ENCODE measurements at places on chromosomes 5 and 9.
A peak's percentile ranks its signal among the peaks of the same experiment; 100 is the strongest.

DNA sequence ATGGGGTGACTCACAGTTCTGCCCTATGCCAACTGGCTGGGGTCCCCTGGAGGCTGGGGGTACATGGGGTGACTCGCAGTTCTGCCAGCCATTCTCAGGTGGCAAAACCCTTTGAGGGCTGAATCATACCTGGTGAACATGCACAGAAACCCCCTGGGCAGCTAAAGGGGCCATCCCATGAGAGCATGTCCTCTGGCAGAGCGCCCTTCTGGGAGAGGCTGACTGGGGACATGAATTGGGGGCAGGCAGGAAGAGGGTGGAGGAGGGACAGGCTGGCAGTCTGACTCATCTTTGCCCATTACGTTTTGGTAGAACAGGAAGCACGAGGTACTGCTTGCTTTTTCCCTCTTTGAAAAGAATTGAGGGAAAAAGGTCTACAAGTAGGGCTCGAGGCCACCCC lies 16.7 kb downstream of the TRAF1 start:
- DNase-seq, result peak; percentile 66

DNA sequence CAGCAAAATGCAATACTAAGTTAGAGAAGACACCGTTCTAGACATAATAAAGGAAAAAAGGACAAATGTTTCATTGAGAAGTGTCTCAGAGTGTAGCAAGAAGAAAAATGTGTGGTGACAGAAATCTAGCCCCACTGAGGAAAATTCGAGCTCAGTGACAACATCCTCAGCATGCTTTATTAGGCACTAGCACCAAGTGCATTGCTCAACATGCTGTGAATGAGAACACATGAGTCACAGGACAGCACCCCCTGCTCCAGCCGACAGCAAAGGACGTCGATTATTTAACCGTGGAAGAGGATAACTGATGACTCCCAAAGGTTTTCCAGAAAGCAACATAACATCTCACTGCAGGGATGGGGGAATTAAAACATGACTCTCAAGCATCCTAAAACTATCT lies 182.7 kb downstream of the GNAQ start:
- no peak for DNase-seq

GRCh38 chr9:135797507-135798262 lies 95.7 kb downstream of the KCNT1 start:
- DNase-seq, result no peak

GRCh38 chr5:176743136-176743861 lies 67.1 kb upstream of the UNC5A start:
- DNase-seq, result no peak

DNA sequence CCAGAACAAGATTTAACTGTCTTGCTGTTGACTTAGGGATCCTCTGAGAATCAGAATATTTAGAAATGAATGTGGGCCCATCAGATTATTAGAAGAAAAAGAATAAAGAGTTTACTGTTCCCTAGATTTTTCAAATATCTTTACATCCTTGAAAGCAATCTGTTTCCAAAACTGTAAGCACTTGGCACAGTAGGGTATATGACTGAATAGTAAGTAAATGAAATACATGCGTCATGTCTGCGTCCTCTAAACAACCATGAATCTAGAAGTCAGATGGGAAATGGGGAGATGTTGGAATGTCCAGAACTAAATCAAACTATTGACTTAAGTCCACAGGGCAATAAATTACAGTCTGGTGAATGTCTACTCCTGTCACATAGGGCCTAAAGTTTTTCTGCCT lies 26.1 kb downstream of the TTC23L start:
- DNase-seq, result no peak

DNA sequence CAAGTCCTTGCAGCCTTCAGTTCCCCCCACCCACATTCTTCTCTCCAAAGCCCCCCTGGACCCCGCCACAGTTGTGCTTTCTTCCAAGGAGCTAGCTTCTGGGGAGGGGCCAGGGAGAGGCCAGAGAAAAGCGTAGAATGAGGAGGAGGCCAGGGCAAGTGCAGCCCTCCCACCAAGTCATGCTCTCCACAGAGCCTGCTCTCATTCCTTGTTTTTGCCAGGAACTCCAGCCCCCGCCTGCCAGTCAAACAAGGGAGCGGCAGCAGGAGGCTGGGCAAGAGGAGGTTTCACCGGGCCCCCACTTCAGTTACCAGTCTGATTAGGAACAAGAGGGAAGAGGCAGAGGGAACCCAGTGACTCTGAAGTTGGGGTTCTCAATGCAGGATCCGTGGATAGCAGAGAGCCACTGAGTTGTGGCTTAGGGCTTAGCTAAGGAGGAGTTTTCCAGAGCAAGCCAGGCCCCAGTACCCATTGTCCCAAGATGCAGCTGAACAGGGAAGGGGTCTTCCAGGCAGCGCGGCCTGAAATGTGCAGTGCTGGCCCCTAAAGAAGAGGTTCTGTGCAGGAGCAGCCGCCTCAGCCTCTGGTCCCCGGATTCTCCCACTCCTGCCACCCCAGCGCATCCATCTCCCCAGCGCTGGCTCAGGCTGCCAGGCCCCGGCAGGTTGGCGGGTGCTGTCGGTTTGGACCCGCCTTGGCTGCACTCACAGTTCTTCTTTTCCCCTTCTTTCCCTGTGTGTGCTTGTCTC lies 120.6 kb downstream of the DAB2IP start:
- DNase-seq, result no peak

DNA sequence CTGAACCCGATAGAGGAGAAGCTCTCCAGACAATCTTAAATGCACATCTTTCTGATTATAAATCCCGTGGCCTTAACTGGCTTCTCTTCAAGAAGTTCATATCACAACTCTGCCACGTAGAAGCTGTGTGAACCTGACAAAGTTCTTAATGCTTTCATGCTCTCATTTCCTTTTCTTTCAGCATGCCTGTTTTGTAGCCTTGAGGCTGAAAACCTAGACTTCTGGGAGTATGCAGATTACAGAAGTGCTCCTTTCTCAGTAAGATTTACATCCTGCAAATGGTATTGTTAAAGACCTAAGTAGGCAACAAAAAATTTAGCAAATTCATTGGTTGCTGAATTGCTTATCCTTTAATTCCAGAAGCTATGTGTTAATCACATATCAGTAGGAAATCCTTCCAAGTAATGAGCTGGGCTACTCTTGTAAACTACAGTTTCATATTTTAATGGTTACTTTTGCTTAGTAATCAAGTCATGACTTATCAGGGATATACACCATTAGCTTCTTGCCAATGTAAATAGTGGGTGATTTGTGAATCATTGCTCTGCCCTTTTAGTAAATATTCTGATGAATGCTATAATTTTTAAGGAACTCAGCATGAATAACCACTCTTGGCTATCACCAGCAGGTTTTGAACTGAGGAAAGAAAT lies 334.7 kb downstream of the FBXL7 start:
- no peak for DNase-seq

- DNase-seq, result no peak
These were observed 191.8 kb downstream of the ESM1 start for GRCh38 chr5:54793468-54794134.

GRCh38 chr5:179680780-179681401 lies at the start of gene CBY3:
Gene CBY3, minus strand, starts transcription at chr5:179681034. Its CDS starts 116 bp downstream, at chr5:179680918.
- DNase-seq, result no peak

DNA sequence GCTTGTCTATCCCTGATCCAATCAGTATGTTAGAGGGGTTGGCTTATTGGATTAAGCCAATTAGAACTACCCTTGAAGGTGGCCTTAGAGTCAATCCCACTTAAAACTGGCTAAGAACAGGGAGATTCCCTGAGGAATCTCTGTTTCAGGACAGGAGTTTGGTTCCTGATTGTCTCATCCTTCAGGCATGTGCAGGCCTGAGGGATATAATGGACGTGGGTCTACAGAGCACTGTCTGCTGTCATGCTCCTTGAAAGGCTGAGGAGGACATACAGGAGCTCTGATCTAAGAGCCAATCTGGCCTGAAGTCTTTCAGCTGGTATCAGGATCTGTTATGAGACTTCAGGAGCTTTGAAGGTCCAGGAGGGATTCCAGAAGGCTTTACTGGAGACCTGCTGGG lies 36.2 kb upstream of the PRXL2C start:
- DNase-seq, result no peak

DNA sequence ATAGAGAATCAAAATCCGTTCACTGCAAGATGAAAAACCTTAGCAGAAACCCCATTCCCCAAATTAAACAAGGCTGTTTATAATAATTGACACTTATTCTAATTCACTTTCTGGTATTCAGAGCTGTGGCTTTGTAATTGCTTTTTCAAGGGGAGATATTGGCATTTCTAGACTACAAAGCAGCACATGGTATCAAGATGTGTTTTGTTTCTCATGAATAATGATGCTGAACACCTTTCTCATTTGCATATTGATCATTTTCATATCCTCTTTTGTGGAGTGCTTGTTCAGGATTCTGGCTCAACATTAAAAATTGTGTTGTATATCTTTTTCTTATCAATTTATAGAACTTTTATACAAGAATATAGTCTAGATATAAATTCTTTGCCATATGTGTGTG lies 22.4 kb upstream of the ANKRD55 start:
- no peak for DNase-seq

- DNase-seq, result no peak
These were observed 49.8 kb downstream of the MAP1B start for GRCh38 chr5:72156946-72157624.

GRCh38 chr9:98164912-98165311 lies 27.5 kb downstream of the CORO2A start:
- DNase-seq, result no peak

DNA sequence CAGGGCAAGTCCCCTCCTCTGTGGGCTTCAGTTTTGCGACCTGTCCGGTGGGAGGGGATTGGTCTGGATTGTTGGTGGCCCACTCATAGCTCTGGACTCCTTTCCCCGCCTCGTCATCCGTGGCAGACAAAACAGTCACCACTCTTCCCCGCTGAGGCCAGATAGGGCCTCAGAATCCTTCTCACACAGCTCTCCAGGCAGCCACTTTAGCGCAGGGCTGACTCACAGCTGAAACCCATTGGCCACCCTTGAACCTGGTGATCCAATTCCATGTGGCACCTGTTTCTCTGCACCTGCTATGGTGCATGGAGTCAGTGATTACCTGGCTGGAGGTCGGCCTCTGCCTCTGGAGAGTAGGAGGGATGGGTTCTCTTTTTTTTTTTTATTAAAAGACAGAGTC lies 15.8 kb upstream of the CACFD1 start:
- DNase-seq, result no peak

- DNase-seq, result no peak
These were observed 95.0 kb upstream of the HAPLN1 start for GRCh38 chr5:83815661-83816060.

- DNase-seq, result no peak
These were observed 219.4 kb upstream of the GLRA1 start for GRCh38 chr5:152144030-152144429.

- DNase-seq, result no peak
These were observed 85.4 kb upstream of the SMARCA2 start for GRCh38 chr9:1929722-1930244.

GRCh38 chr5:82259172-82259800 lies 18.9 kb downstream of the RPS23 start:
- no peak for DNase-seq

GRCh38 chr9:127828262-127829031 lies 25.8 kb downstream of the FPGS start:
- DNase-seq, result no peak

- DNase-seq, result no peak
These were observed 106.3 kb downstream of the DAPK1 start for GRCh38 chr9:87603854-87604490.

DNA sequence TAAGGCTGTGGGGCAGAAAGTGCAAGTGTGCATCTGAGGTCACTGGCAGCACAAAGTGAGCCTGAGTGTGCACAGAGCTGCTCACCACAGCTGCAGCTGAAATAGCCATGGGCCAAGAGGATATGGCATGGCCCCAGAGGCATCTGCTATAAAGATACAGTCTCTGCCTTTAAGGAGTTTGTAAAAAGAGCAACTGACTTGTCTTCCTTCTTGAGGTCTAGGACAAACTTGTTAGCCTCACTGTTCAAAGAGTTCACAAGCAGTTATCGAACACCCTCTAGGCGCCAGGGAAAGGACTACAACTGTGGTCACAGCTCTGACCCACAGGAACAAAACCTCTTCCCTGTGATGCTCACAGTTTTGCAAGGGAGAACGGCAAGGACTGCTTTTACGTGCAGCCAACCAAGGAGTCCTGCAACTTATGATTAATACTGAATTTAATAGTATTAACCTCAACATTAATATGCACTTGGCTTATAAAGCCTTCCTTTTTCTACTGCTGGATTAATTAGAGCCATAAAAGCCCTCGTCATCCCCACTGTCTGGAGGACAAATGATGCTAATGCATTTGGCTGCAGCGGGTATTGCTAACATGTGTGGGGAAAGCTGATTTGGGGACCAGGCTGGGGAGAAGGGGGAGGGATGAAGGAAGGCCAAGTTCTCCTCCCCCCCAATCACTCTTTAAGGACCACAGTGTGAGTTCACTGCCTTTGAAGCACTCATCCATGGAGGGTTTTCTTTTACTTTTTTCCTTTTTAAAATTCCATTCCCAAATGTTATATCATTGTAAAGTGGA lies 189.8 kb upstream of the TRIM32 start:
- no peak for DNase-seq

DNA sequence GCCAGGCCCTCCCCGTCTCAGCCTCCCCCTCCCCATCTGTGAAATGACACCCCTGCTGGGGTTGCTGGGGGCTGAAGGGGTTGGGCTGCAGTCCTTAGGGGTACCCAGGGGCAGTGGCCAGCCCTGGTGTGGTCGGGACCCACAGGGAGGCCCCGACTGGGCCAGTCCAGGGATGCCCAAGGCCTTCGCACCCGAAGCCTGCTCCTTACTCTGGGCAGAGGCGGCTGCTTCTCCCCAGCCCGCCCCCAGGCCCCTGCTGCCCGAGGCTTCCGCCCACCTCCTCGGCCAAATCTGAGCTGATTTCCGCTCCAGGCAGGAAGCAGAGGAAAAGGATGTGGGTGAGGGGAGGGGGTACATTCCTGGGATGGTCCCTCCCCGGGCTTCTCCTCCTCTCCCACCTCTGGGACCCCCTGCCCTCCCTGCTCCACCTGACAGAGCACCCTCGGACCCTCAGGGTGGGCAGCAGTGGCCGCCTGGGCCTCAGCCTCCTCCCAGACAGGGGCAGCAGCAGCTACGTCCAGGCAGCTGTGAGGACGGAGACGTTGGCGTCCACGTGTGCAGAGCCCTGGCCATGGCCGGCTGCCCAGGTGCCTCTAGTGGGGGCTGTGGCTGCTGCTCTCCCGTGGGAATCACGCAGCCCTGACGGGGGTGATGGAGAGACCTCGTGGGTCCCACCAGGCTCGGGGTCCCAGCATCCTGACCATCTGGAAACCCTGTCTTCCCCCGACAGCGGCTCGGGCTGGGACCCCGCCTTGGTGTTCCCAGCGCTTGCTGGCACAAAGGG lies 4.2 kb upstream of the NRARP start:
- no peak for DNase-seq

GRCh38 chr5:113548396-113548795 lies 34.9 kb downstream of the YTHDC2 start:
- no peak for DNase-seq

GRCh38 chr9:87370049-87370685 lies 127.5 kb upstream of the DAPK1 start:
- no peak for DNase-seq

DNA sequence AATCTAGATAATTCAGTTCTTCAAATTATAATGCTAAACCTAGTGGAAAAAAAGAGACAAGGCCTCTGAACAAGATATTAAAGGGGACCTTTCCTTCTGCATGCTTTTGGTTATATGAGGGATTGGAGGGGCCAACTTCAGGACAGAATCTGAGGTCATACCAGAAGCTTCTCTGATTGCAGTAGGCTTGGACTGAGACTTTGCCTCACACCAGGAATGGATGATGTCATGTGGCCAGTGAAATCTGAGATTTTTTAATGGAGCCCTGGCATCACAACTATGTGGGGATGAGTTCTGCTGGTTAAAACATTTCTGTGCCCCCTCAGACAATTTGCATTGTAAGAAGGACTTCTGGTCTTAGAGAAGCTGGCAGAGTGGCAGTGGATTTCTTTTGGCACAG lies 88.6 kb downstream of the ANGPTL2 start:
- DNase-seq, result no peak

GRCh38 chr5:41511241-41511640 lies 840 bp upstream of the PLCXD3 start:
- DNase-seq, result no peak
